ENCODE measurements at places on chromosomes 5 and 9.

DNA sequence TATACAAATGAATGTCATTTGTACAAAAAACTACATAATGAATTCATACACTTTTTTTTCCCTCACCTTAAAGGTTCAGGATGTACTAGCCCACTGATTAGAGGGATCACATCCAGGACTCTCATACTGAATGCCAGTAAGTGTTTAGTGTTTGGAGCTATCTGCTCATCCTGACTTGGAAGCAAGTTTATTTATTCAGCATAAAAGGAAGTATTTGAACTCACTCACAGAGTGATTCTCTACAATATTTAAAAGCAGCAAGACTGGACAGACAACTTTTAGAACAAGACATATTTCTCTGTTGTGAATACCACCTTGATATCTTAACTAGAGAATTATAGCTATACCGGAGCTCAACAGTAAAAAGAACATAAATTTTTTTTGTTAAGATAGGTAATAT is 14.8 kb upstream of the IQGAP2 start:
- DNase-seq: no peak

DNA sequence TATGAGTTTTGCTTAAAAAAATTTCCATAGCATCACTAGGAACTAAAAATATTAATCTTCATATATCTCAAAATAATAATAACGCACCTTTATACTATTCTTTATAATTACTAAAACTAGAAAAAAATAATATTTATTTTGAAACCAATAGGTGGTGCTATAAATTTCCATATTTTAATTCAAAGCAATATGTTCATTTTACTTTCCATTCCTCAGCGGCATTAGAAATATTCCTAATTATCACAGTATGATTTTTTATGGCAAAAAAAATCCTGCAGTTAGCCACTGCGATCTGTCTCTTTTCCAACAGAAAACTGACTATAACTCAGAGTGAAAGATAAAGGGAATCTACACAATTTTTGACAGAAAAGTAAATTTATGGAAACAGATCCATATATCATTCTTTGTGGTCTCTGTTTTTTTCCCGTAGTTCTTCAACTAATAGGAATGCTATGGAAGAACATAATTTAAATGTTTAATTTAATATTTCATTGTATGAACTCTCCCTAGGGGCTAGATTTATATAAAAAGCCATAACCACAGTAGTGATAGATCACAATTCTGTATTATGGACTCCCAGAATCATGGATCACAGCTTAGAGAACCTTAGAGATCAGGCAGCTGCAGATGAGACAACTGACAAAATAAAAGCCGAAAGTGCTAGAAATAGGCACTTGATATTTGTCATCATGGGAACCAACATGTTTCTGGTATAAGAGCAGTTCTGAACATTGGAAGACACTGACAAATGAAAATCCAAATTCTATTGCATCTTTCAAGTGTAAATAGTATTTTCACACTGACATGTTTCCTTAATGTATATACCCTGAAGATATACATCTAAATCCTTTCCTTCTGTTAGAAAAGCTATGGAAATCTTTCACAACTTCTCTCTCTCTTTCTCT is 167.7 kb upstream of the MPDZ start:
- DNase-seq: no peak

- DNase-seq: no peak
Measured at GRCh38 chr5:181259974-181260719, 796 bp downstream of the TRIM52 start.

GRCh38 chr5:170115925-170116324 is 10.2 kb downstream of the FOXI1 start:
- no peak for DNase-seq

- no peak for DNase-seq
Measured at GRCh38 chr5:29262339-29263123, 1931.0 kb upstream of the CDH6 start.

DNA sequence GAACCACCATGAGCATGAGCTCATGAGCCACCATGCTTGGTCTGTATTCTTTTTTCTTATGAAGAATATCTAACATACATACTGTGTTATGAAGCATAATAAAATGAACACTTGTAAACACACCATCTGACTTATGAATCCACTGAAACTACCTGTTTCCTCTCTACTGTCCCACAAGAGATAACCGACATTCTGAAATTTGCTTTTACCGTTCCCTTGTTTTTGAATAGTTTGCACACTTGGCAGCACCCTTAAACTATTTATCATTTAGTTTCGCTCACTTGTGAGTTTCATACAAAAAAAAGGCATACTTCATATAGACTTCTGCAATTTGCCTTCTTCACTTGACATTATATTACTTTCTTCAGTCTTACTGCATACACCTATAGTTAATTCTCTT is 8.9 kb downstream of the LARS1 start:
- no peak for DNase-seq

GRCh38 chr5:148934895-148935400 is 108.5 kb downstream of the ADRB2 start:
- no peak for DNase-seq

DNA sequence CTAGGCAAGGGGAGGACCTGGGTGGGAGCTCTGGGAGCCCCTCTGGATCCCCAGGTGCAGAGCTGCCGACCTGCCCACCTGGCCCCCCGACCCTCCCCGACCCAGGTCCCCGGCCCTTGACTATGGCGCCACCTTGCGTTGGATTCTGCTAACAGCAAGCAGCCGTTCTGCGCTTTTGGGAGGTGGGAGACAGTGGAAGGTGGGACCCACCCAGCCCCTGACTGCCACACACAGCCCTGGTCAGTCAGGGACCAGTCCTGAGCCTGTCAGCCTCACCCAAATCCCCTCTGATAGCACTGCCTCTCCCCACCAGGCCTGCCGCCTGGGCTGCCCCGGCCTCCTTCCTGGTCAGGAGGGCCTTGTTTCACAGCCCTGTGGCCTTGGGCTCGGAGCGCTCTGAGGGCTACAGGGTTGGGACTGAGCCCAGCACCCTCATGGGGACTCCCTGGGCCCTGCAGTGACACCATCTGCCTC is 77.9 kb downstream of the HMCN2 start:
- DNase-seq: no peak

DNA sequence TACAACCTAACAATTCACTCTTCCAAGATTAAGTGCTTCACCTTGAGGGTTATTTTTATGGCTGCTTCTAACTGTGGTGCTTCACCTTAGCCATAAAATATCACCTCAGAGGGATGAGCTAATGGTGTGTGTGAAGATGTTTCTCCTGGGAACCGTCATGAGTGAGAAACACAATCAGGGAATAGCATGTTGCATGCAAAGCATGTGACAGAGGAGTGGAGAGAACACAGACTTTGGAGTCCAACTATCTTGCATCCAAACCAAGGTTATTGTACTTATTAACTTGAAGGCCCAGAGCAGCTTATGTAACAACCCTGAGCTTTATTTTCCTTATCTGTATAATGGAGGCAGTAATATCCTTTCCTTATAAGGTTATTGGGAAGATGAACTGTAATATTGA is 1089.0 kb upstream of the DMAC1 start:
- no peak for DNase-seq

GRCh38 chr9:86941197-86941596 is 6.1 kb downstream of the GAS1 start:
- no peak for DNase-seq

GRCh38 chr5:7756453-7756852 is 94.5 kb downstream of the CFAP90 start:
- no peak for DNase-seq

- DNase-seq: no peak
Measured at GRCh38 chr9:116937361-116937760, 250.3 kb downstream of the TRIM32 start.

DNA sequence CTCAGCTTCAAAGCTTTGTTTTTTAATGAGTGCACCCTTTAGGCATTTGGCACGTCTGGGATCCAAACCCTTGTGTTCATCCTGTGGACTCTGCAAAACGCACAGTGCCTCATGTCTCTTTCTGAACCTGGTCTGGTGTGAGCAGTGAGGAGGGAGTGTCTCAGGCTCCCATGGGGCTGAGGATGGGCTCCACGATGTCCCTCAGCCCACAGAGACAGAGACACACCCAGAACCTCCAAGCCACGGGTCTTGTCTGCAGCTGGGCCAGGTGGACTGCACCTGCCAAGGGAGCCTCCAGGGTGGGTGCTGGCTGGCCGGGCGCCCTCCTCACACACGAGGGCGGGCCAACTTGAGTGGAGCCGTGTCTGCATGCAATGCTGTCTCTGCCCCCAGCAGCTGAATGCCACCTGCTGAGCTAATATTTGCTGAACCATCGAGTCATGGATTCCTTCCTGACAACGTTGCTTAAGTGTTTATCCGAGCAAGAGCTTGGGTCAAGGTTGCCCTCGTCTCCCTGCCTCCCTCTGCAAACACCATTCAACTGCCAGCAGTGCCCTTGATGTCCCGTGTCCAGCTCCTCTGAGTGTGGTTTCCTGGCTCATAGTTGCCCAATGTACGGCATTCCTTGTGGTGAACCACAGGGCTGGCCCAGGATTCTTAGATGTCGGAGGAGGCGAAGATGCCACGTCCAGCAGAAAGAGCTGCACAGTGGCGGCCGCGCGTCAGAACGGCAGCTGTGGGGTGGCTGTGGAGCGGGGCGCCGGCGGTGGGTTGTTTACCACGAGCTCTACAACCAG is 31.4 kb upstream of the LPCAT1 start:
- no peak for DNase-seq

DNA sequence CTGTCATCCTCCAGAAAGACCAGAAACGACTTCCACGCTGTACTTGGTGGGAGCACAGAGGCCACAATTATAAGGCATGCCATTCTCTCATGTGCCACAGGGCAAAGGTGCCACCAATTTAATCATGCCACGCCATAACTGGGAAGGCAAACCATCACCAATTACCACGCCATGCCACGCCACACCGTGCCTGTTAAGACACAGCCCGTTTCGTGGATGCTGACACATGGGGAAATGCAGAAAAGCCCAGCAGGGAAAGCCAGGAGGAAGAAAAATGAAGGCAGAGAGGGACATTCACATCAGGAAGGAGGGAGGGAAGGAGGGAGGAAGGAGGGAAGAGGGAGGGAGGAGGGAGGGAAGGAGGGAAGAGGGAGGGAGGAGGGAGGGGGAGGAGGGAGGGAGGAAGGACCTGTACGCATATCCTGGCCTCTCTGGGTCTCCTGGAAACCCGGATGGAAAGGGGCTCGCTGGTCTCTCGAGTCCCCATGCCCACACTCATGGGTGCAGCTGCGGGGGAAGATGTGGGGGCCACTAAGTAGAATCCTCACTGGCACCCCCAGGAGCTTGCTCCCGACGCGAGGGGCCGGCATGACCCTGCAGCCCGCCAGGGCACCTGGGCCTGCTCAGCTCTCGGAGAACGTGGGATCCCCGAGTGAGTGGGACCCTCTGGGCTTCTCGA is 61.7 kb upstream of the UBAC1 start:
- DNase-seq: no peak

- no peak for DNase-seq
Measured at GRCh38 chr9:20238921-20239320, 383.4 kb downstream of the MLLT3 start.

GRCh38 chr9:4829969-4830368 is 37.2 kb downstream of the RCL1 start:
- DNase-seq: no peak

DNA sequence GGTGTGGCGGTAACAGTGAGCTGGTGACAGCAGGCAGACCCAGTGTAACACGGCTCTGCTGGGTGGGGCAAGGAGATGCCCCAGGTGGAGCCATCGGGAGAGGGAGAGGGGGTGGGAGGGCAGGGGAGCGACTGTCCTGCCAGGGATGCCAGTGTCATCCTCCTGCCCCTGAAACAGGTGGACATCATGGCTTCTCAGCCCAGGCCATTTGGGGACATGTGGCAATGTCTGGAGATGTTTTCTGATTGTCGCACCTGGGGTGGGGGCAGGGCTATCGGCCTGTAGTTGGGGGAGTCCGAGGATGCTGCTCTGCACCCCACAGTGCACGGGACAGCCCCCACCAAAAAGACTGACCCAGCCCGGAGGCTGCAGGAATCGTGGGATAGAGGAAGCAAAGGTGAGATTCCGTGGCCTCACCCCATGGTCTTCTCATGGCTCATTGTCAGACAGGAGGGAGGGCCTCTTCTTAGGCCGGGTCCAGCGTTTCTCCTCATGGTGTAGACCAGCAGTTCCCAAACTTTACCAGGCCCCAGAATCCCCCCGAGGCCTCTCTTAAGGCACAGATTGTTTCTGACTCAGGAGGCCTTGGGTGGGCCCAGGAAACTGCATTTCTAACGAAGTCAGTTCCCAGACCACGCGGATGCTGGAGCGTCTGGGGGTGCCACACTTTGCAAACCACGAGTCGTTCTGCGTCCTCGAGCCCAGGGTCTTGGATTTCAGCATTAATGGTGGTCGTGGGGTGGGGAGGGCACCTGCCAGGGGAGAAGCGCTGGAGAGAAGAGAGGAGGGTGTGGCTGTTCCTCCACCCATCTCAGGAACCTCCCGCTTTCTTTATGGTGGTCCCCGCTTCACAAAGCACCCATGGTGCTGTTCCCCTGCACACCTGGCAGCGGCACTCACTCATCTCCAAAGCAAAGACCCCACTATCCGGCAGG is 11.0 kb downstream of the COL5A1 start:
- no peak for DNase-seq

GRCh38 chr9:87068177-87068840 is 121.0 kb upstream of the GAS1 start:
- no peak for DNase-seq

DNA sequence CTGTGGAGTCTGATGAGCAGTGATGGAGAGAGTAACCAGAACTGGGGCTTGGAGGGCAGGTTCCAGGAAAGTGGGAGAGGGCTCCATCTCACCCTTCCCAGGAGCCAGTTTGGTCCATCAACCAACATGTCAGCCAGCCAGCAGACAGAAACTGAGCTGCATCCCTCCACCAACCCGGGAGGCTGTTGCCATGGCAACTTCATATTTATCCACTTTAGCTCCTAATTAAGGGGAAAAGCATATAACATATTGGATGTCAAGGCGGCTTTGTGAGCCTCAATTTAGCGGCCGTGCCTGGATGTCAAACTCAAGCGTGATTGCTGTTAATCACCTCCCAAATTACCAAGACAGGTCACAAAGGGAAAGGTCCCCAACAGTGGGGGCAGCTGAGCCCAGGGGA is 81.5 kb upstream of the ARAP3 start:
- DNase-seq: no peak

Data from activated gamma-delta T cell (primary cell).